ENCODE measurements at places on chromosomes 5 and 9.

DNA sequence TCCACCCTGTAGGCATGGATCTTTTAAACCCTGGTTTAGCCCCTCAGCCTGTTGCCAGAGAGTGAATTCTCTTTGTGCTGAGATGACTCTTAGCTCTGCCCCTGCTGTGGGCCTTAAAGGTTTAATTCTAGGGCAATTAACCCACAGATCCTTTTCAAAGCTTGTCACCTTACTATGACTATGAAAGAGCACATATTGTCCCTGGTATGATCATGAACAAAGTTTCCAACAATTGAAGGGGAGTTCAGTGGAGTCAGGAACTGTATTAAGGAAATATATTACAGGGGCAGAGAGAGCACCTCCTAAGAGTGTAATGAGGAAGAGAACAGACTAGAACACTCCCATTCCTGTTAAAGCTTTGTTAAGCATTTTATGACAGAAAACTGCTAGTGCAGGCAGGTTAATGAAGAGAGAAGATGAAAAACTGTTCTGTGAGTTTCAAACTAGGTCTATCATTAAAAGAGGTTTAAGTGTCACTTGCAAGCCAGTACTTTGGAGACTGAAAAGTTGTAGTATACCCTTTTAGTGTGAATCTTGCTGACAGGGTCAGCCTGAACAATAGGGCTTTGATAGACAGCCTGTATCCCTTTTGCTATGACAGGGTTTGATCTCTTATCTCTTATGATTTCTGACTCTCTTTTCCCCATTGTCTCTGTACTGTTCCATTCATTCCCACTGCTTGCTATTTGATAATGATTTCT lies 104.2 kb upstream of the ELL2 start:
- no peak for DNase-seq

- no peak for DNase-seq
Observed at GRCh38 chr5:176772271-176773210, 37.8 kb upstream of the UNC5A start.

DNA sequence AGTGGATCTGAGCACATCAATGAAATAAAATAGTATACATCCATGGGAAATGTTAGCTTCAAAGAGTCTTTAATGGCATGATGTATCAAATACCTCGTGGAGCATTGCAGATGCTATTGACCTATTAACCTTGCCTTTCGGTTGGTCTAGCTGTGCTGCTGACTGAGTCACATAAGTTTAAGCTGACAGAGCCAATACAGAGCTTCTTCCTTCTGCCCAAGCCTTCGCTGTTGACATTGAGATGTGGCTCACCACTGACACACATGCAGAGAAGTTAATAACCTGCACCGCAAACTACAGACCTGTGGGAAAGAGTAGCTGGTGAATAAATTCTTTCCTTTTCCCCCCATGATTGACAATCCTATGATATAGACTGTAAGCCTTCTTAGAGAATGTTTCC lies 78.2 kb downstream of the LURAP1L start:
- no peak for DNase-seq

GRCh38 chr9:21450733-21451394 lies 10.6 kb downstream of the IFNA1 start:
- DNase-seq = no peak
